Activated T-cell treated with anti-CD3 and anti-CD28 coated beads, Interleukin-2, amount 50 U/mL, for 48 hours (primary cell): ENCODE measurements at places on chromosomes 5 and 9.

DNA sequence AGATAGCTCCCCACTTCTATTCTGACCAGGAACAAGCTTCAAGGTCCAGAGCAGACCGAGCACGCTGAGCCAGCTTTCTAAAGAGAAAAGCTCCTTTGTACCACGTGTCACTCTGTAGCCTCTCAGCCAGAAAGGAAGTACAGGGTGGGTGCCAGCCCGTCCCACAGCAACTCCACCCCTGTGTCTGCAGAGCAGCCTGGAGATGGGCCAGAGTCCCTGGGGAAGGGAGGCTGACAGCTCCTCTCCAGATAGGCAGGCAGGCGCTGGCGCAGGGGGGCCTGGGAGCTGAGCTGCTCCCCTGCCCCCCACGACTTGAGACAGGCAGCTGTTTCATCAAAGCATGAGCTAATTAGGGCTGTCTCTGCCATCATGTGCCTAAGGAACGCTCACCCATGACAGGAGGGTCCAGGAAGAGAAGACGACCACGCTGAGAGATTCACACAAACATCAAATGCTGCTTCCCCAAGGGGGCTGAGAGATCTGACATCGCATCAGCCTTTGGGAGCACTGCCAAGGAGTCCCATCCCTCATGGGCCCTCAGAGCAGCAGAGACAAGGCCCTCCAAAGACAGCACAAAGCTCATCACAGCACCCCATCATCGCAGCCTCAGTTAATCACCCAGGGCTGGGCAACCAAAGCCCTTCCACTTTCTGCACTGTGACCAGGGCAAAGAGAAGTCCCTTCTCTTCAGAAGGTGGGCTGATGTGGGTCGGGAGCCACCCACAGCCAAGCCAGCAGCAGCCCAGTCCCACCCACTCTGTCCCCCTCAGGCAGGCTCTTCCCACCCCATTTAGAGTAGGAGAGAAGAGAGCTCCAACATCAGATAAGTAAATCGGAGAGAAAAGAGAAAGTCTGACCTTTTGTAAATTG is 78.5 kb upstream of the LRRTM2 start:
- DNase-seq = no peak

GRCh38 chr5:56822981-56823380 is 7.6 kb downstream of the MAP3K1 start:
- DNase-seq = no peak

GRCh38 chr5:159210846-159211245 is 1.5 kb upstream of the RNF145 start:
- DNase-seq = no peak

- DNase-seq = no peak
Measured at GRCh38 chr5:138824516-138824915, 50.6 kb downstream of the LRRTM2 start.

- DNase-seq = no peak
Measured at GRCh38 chr5:116420540-116420939, 154.1 kb downstream of the SEMA6A start.

DNA sequence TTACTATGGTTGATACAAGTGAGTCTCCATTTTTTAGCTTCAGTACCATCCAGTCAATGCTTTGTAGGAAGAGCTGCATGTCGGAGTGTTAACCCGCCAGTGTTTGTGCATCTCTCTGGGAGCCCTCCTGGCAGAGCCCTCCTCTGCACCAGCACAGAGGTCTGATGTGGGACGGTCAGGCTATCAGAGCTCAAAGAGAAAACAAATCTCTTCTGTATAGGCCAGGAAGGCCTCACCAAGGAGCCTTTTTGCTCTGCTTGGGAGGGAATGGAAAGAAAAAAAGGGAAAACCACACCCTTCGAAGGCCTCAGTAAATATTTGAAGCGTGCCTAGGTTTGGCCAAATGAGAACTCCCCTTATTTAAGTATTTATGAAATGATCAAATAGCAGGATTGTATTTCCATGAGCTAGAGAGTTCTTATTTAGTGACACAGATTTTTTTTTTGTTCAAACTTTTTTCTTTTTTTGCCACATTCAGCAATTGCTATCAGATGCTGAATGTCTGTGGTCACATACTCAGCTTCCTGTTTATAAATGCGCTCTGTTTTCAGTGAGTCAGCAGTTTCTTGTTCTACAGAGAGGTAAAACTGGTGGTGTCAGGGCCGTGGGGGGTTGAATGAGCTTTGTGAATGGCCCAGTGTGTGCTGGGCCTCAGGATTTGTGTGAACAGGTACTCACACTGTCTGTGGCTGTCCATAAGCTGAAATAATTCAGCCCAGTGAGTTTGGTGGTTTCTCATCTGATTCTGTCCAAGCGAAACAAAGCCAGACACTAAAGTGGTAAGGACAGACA is 226.6 kb downstream of the SNX18 start:
- DNase-seq = peak; percentile 46

DNA sequence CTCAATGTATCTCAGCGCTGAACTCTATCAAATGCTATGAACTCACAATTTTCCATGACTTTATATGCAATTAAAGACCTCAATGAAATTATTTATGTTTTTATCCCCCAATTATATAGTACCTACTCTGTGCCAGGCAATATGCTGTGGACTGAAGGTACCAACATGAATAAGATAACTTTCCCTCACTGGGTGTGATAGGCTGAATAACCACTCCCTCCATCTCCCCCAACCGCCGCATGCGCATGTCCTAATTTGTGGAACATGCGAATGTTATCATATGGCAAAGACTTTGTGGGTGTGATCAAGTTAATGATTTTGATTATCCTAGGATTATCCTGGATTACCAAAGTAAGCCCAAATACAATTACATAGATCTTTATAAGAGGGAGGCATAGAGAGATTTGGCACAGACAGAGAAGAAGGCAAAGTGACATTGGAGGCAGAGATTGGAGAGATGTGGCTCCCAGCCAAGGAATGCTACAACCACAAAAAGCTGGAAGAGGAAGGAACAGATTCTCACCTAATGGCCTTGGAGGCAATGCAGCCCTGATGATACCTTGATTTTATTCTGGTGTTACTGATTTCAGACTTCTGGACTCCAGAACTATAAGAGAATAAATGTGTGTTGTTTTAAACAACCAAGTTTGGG is 149.1 kb upstream of the VCAN start:
- DNase-seq = no peak

DNA sequence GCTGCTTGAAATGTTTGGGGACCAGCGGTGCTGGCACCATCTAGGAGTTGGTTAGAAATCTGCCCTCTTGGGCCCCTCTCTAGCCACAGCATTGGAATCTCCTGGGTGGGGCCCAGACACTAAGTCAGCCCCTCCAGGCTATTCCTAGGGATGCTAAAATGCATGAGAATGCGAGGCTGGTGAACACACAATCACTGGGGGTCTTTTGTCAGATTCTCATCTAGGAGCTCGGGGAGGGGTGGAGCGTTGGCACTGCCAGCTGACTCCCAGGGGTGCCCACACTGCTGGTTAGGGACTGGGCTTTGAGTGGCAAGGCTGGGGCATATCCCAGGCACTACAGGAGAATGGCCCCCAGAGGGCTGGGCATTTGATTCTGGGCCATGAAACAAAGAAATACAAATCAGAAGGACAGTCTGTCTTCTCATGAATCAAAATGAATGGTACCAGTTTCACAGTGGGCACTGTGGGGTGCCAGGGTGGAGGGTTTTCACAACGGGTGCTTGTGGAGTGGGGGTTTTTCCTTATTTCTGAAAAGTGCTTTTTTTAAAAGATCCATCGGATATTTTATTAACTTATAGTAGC is 127.8 kb upstream of the RAPGEF1 start:
- no peak for DNase-seq

GRCh38 chr9:73080110-73080694 is 71.5 kb upstream of the ANXA1 start:
- no peak for DNase-seq

GRCh38 chr9:105459336-105459735 is 11.5 kb downstream of the FSD1L start:
- DNase-seq = no peak

DNA sequence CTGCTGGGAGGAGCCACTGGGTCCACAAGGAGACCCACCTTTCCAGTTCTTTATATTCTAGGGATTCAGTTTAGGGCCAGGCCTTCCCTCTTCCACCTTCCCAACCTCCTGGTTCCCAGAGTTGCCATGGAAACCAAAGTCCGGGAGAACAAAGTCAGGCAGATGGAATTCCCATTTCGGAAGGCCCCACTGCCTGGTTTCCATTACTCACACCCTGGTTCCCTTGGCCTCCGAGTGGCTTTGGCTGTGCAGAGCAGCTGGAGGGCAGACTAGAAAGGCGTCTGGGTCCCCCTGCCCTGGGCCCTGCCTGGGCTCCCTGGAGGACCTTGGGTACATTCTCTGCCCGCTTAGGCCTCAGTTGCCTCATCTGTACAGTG is 136.1 kb downstream of the RGS3 start:
- no peak for DNase-seq

GRCh38 chr9:125887172-125887571 is 140.0 kb downstream of the PBX3 start:
- no peak for DNase-seq

DNA sequence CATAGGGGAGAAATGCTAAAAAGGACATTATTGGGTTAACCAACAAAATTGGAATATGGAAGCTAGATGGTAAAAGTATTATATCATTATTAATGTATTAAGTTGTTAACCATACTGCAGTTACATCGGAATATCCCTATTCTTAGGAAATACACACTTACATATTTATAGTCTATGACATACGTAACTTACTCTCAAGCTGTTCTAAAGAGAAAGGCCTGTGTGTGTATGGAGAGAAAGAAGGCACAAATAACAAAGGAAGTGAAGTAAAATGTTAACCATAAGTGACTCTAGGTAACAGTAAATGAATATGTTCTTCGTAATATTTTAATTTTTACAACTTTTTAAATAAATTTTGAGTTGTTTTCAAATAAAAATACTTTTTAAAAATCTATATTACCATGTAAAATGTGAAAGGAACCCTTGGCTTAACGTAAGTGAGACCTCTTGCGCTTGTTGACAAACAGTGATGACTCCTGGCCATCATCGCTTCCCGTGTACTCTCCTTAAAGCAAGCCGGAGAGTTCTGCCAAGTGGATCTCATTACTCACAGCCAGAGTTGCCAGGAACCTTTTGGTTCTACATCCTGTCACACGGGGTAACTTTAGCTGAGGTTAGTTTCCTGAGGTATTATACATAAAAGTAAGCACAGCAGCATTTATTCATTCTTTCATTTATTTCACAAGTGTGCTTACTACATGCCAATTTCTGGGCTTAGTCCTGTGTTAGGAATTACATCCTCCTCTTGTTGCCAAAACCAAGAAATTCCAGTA is 165.4 kb downstream of the EPB41L4A start:
- DNase-seq = no peak

GRCh38 chr5:73749485-73750270 is 123.7 kb downstream of the ARHGEF28 start:
- no peak for DNase-seq

GRCh38 chr5:142725231-142726187 is 39.6 kb upstream of the FGF1 start:
- no peak for DNase-seq

DNA sequence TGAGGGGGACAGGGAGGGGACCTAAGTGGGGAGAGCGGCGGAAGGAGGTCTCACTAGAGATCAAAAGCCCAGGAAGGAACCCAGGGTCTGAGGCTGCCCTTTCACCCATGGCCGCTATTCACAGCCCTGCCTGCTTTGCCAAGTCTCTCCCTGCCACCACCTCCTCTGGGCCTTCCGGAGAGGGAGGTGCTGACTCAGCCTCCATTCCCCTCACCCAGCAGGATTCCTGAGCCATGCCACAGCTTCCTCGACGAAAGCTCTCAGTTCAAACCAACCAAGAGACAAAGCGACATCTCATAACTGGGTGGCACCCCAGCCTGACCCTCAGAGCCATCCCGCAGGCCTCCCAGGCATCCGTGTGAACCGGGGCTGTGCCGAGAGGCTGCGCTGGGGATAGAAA is 36.7 kb downstream of the PAX5 start:
- DNase-seq = no peak

- DNase-seq = no peak
Measured at GRCh38 chr9:86829496-86830046, 117.7 kb downstream of the GAS1 start.

GRCh38 chr9:30628915-30629567 is 1755.4 kb upstream of the ACO1 start:
- DNase-seq = no peak

- DNase-seq = no peak
Measured at GRCh38 chr9:69516353-69517322, 155.5 kb downstream of the APBA1 start.

DNA sequence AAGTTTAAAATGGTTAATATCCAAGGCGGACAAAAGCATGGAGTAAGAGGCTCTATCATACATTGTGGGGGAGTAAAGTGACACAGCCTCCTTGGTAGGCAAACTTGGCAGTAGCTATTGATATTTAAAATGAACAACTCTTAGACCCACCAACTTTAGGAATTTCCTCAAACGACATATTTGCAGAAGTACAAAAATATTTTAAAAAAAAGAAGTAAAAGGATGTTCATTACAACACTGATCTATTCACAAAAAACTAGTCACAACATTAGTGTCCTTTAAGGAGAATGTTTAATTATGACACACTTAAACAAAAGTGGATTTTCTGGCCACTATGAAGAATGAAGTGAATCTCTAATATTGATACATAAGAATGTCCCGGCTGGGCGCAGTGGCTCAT is 1.7 kb downstream of the ALG2 start:
- DNase-seq = no peak

- DNase-seq = no peak
Measured at GRCh38 chr5:177085985-177086653, 596 bp upstream of the FGFR4 start.

DNA sequence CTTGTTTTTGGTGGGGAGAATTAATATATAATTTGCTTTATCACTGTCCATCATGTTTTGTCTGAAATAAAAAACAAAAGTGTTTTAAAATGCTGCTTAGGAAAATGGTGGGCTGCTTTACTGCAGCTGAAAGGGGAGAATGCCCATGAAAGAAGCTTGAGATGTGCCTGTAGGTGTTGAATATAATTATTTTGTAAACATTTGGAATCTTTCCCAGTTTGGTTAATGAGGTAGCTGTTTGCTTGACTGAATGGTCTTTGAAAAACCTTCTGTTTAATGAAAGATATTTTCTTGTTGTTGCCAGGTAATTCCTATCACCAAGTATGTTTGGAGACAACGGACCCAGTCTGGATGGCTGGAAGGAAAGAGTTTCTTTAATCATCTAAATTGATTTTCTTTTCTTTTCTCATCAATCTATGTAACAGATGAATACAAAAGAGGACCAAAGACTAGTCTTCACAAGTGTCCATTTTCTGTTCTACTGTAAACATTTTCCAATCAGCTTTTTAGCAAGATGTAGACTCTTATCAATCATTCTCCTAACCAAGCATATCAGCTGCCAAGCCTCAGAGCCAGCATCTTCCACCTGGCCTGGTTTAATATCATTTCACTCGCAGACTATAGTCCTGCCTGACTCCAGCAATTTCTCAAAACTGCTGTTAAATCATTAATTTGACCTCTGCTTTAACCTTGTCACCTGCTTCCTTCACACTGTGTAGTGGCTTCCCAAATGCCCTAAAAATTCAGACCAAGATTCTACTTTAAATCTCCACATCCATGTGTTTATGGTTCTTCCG is 441.2 kb upstream of the CHD1 start:
- DNase-seq = no peak

GRCh38 chr5:136014049-136015002 is 14.5 kb upstream of the TGFBI start:
- no peak for DNase-seq
